ENCODE measurements at places on chromosomes 6 and 20. TPM values are rescaled to one million over a fixed set of nuclear protein-coding genes. Genes with fewer than 3 reads are reported as not detected.

Gene BTBD3
- total RNA-seq, result 0.92 TPM

Gene EYA2
- total RNA-seq, result 1.8 TPM

Gene RPP40
- total RNA-seq, result 3.8 TPM

Gene UBE2C
- total RNA-seq, result not detected

Gene HCK
- 48.6 TPM for total RNA-seq

Gene B3GALT4
- total RNA-seq, result 44.1 TPM

Gene CDH4
- total RNA-seq, result not detected

Gene KCNQ2
- total RNA-seq, result 0.12 TPM

Gene OTOR
- total RNA-seq, result not detected

- DNase-seq, result no peak
Measured at GRCh38 chr6:43858161-43859153, 88.4 kb downstream of the VEGFA start.

- DNase-seq, result no peak
Measured at GRCh38 chr6:125528621-125529041, 220.8 kb upstream of the HEY2 start.

- no peak for DNase-seq
Measured at GRCh38 chr6:51554029-51554428, 533.4 kb downstream of the PKHD1 start.

DNA sequence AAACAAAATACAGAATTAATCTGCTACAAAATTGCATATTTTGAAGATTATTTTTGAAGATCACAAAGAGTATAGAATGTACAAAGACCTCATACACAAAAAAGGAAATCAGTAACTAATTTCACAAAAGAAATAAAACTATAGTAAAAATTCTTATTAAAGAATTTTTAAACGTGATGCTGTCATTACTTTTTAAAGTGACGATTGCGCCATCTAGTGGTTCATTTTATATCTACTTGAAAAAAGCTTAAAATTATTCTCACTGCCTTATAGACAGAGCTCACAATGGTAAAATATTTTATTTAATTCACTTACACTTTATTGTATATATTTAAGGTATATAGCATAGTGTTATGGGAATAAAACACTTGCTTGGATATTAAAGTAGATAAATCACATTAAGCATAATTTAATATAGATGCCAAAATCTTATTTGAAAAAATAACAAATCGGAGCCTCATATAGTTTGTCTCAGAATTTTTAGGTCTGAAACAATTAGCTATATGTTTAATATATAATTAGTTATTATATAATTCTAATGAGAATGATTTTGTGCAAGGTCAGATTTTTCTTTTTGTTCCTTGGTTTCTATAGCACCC lies 128.8 kb downstream of the PHF3 start:
- DNase-seq, result peak; percentile 67

GRCh38 chr6:28943223-28943556 lies 19.4 kb upstream of the TRIM27 start:
- DNase-seq, result no peak

DNA sequence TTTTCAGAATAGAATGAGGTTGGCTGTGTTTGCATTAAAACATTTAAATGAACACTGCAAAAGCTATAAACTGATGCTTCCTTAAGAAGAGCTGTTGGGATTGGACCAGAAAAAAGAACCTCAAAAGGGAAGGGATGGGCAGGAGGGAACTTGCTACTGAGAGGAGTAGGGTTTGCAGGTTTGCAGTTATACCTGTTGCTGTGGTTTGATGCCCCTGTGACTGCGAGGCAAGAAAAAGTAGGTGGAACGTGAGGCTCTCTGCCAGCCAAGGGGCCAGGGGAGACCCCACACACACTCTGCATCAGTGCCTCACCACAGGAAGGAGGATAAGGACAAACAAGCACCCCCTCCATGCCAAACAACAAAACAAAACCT lies 197.2 kb downstream of the BCAS1 start:
- DNase-seq, result no peak

GRCh38 chr6:105401247-105402089 lies 1.4 kb downstream of the PREP start:
- DNase-seq, result no peak

DNA sequence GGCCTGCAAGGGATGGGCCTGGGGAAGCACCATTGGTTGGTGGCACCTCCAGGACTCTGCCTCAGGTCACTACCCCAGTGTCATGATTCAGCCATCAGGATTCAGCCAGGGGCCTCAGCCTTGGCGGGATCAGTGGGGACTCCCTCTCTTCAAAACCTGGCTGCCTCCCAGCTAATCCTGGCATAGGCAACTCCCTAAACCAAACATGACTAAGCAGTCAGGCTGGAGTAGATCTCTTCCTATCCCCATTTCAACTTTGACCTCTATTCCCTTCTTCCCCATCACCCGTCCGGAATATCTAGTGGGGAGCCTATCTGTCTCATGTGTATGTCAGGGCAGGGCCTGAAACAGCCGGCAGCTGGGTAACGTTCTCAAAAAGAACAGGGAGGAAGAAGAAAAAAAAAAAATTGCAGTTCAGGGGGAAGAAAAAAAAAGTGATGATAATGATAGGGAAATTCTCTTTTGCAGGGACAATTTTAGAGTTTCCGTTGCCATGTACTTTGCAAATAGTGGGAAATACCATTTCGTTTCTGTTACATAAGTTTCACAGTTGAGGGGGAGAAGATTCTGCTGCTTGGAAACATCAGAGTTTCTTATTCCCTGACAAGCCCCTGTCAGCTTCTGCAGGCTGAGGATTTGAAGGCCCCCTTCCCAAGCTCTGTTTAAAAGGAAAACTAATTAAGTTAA lies 4.1 kb upstream of the PREX1 start:
- DNase-seq, result no peak

DNA sequence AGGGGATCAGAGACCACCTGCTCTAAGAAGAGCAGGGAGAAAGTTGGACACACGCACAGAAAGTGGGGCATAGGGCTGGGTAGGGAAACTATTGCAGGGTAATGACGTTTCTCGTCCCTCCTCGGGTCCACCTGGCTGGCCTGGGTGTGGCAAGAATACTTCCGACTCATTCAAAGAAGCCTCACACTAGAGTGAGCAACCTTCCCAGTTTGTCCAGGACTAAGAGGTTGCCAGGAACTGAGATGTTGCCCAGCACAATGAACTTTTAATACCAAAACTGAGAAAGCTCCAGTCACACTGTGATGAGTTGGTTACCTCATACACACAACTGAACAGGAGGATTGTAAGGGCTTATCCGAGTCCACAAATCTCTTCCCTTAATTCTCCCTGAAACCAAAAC lies 74.5 kb upstream of the ADGRF1 start:
- no peak for DNase-seq

GRCh38 chr6:112799889-112800288 lies 452.8 kb downstream of the RFPL4B start:
- DNase-seq, result no peak

DNA sequence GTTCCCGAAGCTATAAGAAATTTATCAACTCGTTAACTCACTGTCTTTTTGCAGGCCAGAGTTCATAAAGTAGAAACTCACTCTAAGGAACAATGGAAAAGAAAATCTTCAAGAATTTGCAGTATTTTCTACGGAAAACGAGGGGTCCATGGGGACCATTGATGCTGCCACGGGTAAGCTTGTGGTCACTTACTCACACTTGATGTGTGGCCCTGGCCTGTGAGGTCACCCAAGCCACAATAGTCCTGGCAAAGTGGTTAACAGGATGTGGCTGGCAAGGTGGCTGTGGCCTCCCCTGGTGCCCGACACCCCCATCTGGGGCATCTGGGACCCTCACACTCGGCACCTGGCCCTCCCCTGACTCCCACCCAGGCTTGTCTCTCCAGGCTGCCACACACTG lies 123.4 kb downstream of the C6orf118 start:
- no peak for DNase-seq

DNA sequence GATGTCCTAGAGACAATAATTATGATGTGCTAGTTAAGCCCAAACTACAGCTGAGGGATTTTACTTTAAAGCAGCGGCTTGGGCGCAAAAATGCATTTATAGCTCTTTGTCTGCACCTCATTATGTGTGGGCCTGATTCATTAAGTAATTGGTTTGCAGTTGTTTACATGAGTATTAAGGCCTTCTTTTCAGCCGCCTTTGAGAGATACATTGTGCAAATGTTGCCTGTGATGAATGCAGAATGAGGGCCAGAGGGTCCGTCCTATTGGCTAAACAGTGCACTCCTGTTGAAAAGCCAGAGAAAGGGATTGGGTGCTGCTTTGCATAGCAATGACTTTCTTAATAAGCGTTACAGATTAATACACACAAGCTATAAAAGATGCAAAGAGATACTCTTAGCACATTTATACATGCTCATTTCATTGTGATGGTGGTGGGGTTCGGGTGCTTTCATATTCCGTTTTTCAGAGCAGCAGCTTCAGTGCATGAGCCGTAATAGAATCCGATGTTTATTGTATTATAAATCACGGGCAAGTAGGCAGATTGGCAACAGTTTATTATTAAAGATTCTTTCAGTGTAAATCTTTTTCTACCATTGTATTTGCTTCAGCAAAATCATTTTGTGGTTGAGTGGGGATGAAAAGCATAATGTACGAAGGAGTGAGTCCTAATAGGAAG lies 68.2 kb upstream of the XRN2 start:
- DNase-seq, result no peak

DNA sequence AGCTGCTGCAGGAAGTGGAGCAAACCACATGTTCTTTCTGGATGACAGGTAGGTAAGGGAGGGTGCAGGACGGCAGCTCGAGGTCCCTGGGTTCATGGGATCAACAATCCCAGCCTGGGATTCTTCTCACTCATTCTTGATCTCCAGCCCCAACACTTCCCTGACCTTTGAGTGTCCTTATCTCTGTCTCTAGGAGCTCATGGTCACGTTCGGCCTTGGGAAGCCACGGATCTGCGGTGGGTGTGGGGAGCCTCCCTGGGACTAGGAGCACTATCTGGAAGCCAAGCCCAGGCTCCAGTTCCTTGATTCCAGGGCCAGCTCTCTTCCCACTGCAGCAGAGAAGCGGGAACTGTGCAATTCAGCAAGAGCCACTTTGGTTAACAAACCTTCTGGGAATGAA lies 27.5 kb downstream of the BNIP5 start:
- no peak for DNase-seq

DNA sequence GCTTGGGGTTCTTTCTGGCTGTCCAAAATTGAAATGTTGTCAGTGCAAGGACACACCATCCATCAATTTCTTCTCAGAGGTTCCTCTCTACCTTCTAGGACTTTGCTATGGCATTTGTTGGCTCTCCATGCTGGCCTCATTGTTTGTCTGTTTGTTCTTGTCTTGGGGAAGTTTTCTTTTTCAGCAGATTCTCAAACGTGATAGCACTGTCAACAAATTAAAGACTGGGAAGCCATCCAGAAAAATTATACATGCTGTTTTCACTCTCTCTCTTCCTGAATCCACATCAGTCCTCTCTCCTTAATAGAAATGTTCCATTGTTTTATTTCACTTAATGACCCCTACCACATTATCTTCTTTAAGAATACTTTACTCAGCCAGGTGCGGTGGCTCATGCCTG lies 130.4 kb downstream of the PCSK2 start:
- no peak for DNase-seq

DNA sequence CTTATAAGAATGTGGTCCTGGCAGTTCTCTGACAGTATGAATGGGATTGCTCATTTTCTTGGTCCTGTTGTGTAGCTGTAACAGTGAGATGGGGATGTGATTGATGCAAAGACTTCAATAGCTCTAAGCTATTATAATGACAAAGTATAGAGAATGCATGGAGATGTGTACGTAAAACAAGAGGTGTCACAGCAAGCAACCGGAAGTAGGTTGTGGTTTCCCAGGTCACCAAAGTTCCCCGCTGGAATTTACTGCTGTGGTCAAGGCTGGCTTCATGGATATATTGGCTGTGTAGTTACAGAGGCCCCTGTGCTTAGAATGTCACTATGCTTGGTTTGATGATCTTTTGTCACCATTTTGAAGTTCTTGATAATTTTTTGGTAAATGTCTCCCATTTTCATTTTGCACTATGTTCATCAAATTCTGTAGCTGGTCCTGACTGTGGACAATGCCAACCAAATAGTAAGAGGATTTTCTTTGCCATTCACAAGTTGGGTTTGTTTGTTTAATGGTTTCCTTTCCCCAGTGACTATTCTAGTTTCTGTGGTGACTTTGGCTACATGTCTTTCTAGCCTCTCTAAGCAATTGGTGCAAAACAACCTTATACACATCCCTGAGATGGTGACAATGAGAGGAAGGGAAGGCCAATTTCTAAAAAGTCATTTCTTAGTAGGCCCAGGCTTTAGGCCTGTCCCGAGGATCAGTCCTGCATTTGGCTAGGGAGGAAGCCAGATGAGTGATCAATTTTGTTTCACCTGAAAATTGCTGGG lies 10.5 kb downstream of the DNAH8 start:
- DNase-seq, result no peak

GRCh38 chr20:4158466-4159050 lies 143.2 kb upstream of the RNF24 start:
- DNase-seq, result no peak

Data from B cell (primary cell).